Sigmoid colon (tissue), 7 donors: ENCODE measurements at places on chromosomes 5 and 9. TPM values are rescaled to one million over a fixed set of nuclear protein-coding genes. Genes with fewer than 3 reads are reported as not detected.

DNA sequence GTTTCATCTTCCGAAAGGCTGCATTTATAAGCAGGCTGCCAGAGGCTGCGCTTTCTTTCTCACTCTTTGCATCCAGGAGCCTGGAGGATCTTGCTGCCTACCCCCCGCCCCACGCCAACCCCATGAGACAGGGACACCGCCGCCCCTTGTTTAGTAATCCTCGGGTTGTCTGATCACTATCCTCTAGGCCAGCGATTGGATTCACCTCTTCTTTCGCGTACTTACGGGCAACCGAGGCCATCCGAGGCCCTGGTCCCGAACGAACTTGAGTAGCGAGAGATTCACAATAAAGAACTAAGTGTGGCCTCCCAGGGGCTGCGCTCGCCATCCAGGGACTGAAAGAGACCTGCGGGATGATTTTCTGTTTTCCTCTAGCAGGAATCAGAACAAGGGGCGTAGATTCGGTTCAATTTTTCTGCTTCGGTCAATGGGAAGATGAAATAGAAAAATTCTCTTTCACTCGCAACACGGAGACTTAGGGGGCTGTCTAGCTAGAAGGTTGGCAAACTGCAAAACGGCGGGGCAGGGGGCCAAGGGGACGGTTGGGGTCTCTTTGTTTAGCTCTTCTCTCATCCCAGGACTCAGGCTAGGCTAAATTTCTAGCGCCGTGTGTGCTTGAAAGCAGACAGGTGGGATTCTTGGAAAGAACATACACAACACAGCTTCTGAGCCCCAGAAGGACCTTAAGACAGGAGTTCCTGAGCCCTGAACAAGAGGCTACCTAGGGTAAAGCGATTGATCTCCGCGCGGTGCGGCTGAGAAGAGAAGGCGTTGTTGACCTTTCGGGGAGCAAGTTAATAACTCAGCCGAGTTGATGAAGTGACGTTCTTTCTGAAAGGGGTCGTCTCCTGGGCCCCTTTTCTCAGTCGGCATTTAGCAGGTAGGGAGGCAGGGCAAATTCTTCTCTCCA lies 5.8 kb upstream of the ISL1 start:
- DNase-seq, result no peak

DNA sequence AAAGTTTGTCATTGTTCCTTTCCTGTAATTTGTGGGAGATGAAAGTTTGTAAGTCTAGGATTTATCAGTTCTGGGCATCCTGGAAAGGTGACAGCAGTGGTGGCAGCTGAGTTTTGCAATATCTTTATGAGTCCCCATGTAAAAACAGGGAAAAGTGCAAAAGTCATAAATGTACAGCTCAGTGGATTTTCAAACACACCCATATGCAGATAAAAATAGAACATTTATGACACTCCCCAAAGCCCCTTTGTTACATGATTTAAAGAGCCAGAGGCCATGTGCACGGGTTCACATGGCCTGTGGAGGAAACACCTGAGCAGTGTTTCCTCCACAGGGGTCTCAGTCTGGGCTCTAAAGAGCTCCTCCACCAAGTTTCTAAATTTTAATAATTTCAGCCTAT lies 6.3 kb downstream of the TMEM38B start:
- no peak for DNase-seq

AK8 gene
- 0.81 TPM for total RNA-seq

RLN2 gene
- not detected for total RNA-seq
